Urinary bladder (tissue), 4 donors: ENCODE measurements at places on chromosomes 7 and 10.

- DNase-seq, result no peak
Observed at GRCh38 chr10:84811113-84811512, 482.7 kb downstream of the CCSER2 start.

- DNase-seq, result no peak
Observed at GRCh38 chr7:7704867-7705266, 13.5 kb downstream of the RPA3 start.

GRCh38 chr7:138916731-138917130, 64.5 kb downstream of the KIAA1549 start:
- no peak for DNase-seq

DNA sequence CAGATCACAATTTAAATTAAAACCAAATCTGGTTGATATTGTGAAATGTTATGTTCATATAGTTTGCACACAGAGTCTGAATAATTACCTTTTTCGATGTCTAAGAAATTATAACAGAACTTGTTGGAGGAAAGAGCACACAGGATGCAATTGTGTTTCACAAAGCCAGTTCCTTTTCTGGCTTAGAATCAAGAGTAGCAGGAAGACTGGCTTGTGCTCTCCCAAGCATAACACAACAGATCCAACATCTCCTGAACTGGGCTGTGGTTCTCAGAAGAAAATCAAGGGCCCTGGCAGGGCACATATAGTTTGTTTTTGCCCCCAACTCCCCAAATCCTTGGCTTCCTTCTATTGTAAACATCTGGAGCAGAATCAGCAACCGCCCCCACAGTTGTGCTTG, 62.7 kb downstream of the LRRC4 start:
- no peak for DNase-seq

- DNase-seq, result no peak
Observed at GRCh38 chr7:47480576-47481538, 101.1 kb downstream of the TNS3 start.

- DNase-seq, result no peak
Observed at GRCh38 chr7:47102331-47102841, 479.5 kb downstream of the TNS3 start.

DNA sequence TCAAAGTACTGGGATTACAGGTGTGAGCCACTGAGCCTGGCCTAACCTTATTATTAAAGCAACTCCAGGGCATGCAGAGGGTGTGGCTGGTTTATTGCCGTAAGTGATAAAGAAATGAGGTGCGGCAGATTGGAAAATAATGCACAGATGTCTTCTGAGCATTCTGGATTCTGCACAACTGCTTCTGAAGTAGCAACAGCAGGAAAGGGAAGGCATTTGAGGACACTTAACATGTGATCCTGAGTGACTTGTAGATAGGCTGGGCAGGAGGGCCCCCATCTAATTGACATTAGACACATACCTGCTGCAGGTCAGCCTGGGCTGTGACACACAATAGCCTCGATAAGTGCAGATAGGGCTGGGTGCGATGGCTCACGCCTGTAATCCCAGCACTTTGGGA, 5.6 kb downstream of the RHBDD2 start:
- DNase-seq, result no peak

DNA sequence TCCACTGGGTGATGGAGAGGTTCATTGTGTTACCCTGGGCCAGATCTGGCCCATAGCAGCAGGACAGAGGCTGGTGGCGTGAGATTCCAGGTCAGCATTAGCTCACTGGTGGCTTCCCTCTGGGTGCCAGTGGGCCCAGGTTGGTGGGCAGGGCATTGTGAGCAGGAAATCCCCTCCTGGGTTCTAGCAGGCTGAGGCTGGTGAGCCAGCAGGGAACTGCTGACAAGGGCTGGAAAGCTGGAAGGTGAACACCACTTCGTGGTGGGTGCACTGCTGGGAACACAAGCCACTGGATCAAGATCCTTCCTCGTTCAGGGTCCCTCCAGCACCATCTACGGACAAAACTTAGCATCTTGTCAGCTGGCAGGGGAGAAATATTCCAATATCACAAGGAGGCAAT, 259.2 kb upstream of the FZD1 start:
- DNase-seq, result no peak

- no peak for DNase-seq
Observed at GRCh38 chr10:87054373-87055295, 34.5 kb downstream of the FAM25A start.

DNA sequence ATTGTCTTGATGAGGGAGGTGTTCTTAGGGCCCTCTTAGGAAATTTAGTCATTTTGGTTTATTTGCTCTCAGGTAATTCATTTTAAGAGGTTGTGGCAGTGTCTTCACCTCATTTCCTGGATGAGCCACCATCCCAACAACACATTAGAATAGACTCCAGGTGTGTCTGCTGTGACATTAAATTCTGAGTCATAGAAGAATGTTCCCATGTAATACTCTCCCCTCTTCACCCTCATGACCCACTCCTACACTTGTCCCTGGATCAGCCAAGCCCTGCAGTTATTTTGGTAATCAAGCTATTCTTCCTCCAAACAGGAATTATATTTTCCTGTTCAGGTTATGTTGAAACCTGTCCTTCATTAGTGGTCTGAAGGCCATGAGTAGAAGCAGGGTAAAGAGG, 944.1 kb downstream of the SORCS3 start:
- no peak for DNase-seq

DNA sequence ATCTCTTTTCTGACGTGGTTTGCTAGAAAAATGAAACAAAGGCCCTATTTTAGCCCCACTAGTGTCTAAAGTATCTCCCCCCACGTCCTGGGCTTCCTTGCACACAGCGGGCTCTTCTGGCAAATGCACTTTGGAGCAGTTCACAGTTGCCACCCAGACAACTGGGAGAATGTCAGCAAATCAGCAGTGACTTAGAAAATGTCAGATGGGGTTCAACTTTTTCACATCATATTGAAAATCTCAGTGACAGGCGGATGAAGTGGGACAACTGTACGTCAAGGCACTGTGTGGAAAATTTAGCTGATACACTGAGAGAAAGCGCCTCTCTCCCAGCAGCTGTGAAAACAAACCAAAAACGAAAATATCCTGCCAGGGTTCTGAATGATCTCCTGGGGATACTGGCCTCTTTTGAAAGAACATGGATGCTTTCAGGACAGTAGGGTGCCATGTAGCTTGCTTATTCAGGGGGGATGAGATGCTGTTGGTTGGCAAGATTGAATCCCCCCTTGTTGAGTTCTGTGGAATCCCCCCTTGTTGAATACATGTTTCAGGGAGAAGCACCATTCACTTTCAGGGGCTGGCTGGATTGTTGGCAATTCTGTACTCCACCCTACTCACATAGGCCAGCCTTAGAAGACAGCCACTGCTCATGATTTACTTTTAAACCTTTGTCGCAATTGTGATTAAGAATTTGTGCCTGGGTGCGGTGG, 372.8 kb upstream of the CELF2 start:
- no peak for DNase-seq

- DNase-seq, result no peak
Observed at GRCh38 chr7:77409005-77409738, 7.0 kb downstream of the GSAP start.

GRCh38 chr10:3805791-3806461, 20.9 kb upstream of the KLF6 start:
- no peak for DNase-seq
